ENCODE measurements at places on chromosomes 3 and 15. TPM values are rescaled to one million over a fixed set of nuclear protein-coding genes. Genes with fewer than 3 reads are reported as not detected.
A peak's percentile ranks its signal among the peaks of the same experiment; 100 is the strongest.

GRCh38 chr3:177976866-177977265, 559.4 kb upstream of the KCNMB2 start:
- H3K27ac ChIP-seq = no peak overlapping the region
- no peak overlapping the region for H3K4me3 ChIP-seq
- no peaks in the 10 kb centered on the region for H3K27me3 ChIP-seq
- DNase-seq = no peak

Gene ANKRD63
- not detected for polyA plus RNA-seq

DNA sequence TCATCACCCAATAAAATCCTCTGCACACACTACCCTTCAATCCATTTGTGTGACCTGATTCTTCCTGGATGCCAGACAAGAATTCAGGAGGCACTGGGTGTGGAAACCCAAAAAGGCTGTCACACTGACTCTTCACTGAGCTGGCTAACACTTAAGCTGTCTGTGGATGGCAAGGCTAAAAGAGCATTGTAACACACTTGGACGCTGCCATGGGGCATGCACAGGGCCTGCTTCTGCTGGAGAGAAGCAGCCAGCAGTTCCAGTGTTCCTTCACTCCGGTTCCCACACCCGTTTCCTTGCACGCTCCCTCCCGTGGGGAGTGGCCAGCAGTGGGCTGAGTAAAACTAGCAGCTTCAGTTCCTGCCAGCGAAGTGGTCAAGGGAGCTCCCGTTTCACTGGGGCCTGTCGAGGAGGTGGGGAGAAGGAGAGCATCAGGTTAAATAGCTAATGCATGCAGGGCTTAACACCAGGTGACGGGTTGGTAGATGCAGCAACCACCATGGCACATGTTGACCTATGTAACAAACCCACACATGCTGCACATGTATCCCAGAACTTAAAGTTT, 737.1 kb downstream of the FHIT start:
- H3K36me3 ChIP-seq = no peaks in the 10 kb centered on the region
- no peaks in the 10 kb centered on the region for H3K27me3 ChIP-seq
- no peak overlapping the region for H3K4me3 ChIP-seq
- no peak overlapping the region for H3K27ac ChIP-seq
- H3K4me1 ChIP-seq = no peaks in the 10 kb centered on the region

Gene PTX3
- 3.3 TPM for polyA plus RNA-seq

Gene ZNF502
- polyA plus RNA-seq = 2.8 TPM

- no peaks in the 10 kb centered on the region for H3K4me1 ChIP-seq
- no peak overlapping the region for H3K27ac ChIP-seq
- no peaks in the 10 kb centered on the region for H3K27me3 ChIP-seq
- no peak for DNase-seq
- no peaks in the 10 kb centered on the region for H3K36me3 ChIP-seq
These were observed 247.8 kb upstream of the MCTP2 start for GRCh38 chr15:93983526-93983925.

DNA sequence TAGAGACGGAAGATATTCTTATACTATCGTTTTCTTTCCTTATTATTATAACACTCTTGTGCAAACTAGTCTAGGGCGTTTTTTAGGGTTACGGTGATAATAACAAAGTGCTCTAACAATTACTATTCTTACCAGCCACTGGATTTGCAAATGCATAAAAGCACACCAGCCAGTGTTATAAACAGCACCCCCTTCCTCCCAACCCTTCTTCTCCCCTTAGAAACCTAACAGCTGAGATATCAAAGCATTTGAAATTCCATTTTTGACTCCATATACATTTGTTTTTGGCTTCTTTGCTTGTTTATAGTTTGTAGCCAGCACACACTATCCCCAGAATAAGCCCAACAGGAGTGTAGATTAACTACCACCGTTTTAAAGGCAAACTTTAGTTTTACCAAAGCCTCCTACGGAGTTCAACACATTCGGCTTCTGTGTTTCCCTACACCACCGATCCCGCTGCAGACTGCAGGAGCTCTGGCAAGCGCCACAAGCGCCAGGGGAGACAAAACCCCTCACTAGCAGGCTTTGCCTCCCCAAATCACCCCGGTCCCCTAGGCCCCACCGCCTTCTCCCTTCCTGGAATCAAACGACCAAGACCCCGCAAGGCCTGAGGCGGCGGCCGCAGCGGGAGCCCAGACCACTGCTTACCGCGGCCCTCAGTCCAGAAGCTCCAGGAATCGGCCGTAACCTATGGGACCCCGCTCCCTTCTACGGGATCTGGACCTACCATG, 461 bp downstream of the COPB2 start:
- H3K27me3 ChIP-seq = no peaks in the 10 kb centered on the region
- DNase-seq = no peak
- H3K4me3 ChIP-seq = peak overlapping the region; percentile 81
- H3K4me1 ChIP-seq = peaks cover 68% of the 10 kb centered on the region

DNA sequence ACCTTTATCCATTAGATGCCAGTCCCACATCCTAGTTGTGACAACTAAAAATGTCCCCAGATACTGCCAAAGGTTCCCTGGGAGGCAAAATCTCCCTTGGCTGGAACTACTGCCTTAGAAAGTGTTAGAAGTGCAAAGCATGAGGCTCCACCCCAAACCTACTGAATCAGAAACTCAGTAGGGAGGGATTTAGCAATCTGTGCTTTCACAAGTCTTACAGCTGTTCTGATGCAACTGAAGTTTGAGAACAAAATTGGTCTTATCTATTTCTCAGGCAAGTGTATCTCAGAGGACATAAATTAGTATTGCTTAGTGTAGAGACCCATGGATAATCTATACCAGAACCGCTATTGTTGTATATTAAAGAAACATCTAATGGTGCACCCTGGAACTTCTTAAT, 70.2 kb downstream of the CLDN1 start:
- DNase-seq = no peak
- H3K36me3 ChIP-seq = no peaks in the 10 kb centered on the region
- H3K27ac ChIP-seq = no peak overlapping the region
- H3K4me3 ChIP-seq = no peak overlapping the region
- H3K27me3 ChIP-seq = no peaks in the 10 kb centered on the region
- H3K4me1 ChIP-seq = no peaks in the 10 kb centered on the region

Gene PRSS50
- polyA plus RNA-seq = not detected

- H3K36me3 ChIP-seq = no peaks in the 10 kb centered on the region
- peak overlapping the region; percentile 92 for H3K4me3 ChIP-seq
- no peaks in the 10 kb centered on the region for H3K27me3 ChIP-seq
- H3K27ac ChIP-seq = peak overlapping the region; percentile 93
These were observed 594 bp downstream of the CRELD1 start for GRCh38 chr3:9934235-9934621.

DNA sequence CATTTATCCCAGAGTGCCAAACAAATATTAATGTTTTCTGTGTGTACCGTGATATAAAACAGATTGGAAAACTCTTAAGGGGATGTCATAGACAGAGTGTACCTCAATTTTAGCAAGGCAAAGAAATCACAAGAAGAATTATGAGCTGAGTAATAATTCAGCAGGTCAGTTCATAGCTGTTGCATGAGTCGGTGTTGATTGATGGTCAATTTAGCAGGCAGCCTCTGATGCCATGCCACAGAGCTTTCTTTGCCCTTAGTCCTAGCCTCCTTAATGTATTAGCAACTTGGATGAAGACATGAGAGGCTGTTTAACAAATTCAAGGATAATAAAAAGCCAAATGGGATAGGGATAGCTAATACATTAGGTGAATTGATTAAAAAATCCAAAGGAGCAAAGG, 6.8 kb downstream of the SLC35A5 start:
- DNase-seq = no peak
- no peak overlapping the region for H3K4me3 ChIP-seq
- H3K27me3 ChIP-seq = no peaks in the 10 kb centered on the region
- peaks cover 16% of the 10 kb centered on the region for H3K4me1 ChIP-seq
- H3K36me3 ChIP-seq = peaks cover 5% of the 10 kb centered on the region

Gene SENP5
- 5.5 TPM for polyA plus RNA-seq

- no peaks in the 10 kb centered on the region for H3K4me1 ChIP-seq
- no peak overlapping the region for H3K4me3 ChIP-seq
- DNase-seq = no peak
- H3K27me3 ChIP-seq = no peaks in the 10 kb centered on the region
These were observed 860.1 kb downstream of the MCTP2 start for GRCh38 chr15:95091444-95091843.

DNA sequence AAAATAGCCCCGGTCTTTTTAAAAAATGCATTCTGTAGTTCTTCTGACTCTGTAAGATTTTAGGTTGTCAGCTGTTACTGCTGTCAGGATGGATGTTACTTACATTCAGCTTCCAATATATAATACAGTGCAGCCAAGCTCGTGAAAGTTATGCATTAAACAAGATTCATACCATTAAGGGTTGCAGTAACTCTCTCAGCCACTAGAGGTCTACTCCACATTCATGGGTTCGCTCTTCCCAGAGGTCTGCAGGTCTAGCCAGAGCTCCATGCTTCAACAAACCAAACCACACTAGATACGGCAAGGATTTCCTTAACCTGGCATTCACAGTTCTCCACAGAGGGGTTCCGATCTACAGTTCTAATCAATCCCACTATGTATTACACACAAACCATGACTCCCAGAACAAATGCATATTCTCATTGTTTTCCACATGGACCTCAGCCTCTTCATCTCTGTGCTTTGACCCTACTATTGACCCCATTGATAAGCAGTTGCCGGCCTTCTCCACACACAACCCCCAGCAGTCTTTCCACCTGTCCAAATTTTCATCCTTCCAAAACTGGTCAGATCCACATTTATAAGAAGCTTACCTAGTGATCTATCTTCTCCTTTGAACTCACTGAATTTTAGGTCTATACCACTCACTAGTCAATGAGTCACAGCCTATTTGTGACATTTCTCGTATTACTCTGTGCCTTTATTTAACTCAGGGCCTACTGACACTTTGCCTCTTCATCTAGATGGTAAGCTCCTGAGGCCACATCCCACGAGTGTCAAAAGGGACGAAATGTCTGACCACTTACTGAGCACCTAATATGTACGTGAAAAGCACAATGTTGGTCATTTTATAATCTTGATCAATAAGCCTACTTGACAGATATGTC, 33.7 kb downstream of the RORA start:
- H3K36me3 ChIP-seq = no peaks in the 10 kb centered on the region
- no peak overlapping the region for H3K4me3 ChIP-seq
- H3K27ac ChIP-seq = no peak overlapping the region

- no peak overlapping the region for H3K4me3 ChIP-seq
- DNase-seq = no peak
- no peaks in the 10 kb centered on the region for H3K4me1 ChIP-seq
- H3K27ac ChIP-seq = no peak overlapping the region
These were observed 690.5 kb upstream of the ALCAM start for GRCh38 chr3:104676241-104676640.

- no peak overlapping the region for H3K4me3 ChIP-seq
- H3K4me1 ChIP-seq = peaks cover 44% of the 10 kb centered on the region
- no peaks in the 10 kb centered on the region for H3K36me3 ChIP-seq
- no peak for DNase-seq
- no peak overlapping the region for H3K27ac ChIP-seq
These were observed 74.3 kb upstream of the SEC13 start for GRCh38 chr3:10395196-10395595.

DNA sequence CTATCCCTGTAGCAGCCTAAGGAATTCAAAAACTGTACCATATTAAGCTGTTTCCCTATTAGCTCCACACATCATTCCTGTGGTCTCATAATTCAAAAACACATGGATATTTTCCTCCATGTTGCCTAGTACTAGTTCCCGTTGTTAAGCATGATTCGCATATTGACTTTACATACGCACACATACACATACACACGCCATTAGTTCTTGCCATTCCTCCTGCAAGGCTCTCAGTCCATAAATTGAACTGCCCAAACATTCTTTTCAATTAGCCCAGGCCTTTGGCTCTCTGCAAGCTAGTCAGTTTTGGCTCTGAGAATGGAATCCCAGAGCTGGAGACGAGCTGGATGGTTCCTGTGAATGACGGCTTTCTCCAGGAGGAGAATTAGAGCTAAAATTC, 57.2 kb upstream of the RAD18 start:
- no peak overlapping the region for H3K27ac ChIP-seq
- H3K27me3 ChIP-seq = no peaks in the 10 kb centered on the region
- no peaks in the 10 kb centered on the region for H3K4me1 ChIP-seq
- no peak for DNase-seq
- no peaks in the 10 kb centered on the region for H3K36me3 ChIP-seq

GRCh38 chr3:53422954-53423698, 71.3 kb upstream of the CACNA1D start:
- H3K27ac ChIP-seq = no peak overlapping the region
- H3K36me3 ChIP-seq = no peaks in the 10 kb centered on the region
- no peak for DNase-seq
- no peak overlapping the region for H3K4me3 ChIP-seq
- no peaks in the 10 kb centered on the region for H3K27me3 ChIP-seq
